ENCODE measurements at places on chromosomes 6 and 20. TPM values are rescaled to one million over a fixed set of nuclear protein-coding genes. Genes with fewer than 3 reads are reported as not detected.

Gene ECT2L
- not detected for total RNA-seq

GRCh38 chr6:156396068-156396771 is 381.0 kb upstream of the ARID1B start:
- DNase-seq: no peak

DNA sequence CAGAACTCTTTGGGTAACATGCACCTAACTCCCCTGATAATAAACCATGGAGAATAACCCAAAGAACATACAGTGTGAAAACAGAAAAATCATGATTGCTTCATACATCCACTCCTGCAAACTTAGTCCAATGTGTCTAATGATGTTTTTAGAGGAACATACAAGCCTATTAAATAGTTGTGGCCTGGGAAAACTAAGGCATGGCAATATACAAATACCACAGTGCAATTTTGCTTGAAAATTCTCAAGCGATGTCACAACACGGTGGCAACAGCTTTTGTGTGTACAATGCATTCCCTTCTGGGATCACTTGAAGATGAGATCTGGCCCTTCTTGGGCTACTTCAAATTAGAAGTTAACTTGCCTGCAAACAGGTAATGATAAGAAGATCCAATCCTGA is 16.7 kb downstream of the MAP3K5 start:
- no peak for DNase-seq

GRCh38 chr6:112752305-112752704 is 405.2 kb downstream of the RFPL4B start:
- no peak for DNase-seq
